ENCODE measurements at places on chromosomes 1 and 21. TPM values are rescaled to one million over a fixed set of nuclear protein-coding genes. Genes with fewer than 3 reads are reported as not detected.
A peak's percentile ranks its signal among the peaks of the same experiment; 100 is the strongest.

The GJA8 gene
- total RNA-seq: not detected

GRCh38 chr1:201633811-201634210 lies 94.9 kb downstream of the NAV1 start:
- DNase-seq: no peak

- DNase-seq: no peak
Observed at GRCh38 chr21:38952890-38953289, 147.2 kb downstream of the ETS2 start.

- DNase-seq: no peak
Observed at GRCh38 chr1:244052728-244053312, 1.7 kb downstream of the ZBTB18 start.

- peak; percentile 35 for DNase-seq
Observed at GRCh38 chr1:94332952-94333351, 85.2 kb upstream of the ABCD3 start.

DNA sequence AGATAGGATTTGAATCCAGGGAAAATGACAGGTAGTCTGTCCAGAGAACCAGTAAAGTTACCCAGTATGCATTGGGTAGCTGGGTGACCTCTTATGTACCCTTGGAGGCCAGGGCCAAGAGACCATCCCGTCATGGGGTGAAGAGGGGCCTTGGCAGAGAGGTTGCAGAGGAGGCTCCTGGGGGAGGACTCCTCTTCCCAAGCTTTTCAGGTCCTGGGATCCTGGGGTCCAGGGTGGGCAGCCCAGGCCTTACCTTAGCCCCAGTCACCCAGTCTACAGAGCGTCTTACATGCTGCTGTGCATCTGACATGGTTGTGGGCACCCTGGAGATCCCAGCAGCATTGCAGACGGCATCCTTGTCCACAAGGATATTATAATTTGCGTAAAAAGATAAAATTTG lies 14.0 kb downstream of the PMF1 start:
- no peak for DNase-seq

The RRP1B gene
- total RNA-seq: 27.3 TPM

Data from HFFc6 (cell line).